Stimulated activated CD8-positive, alpha-beta memory T cell treated with anti-CD3 and anti-CD28 coated beads, Interleukin-15, amount 100 ng/mL, for 4 hours (primary cell): ENCODE measurements at places on chromosomes 16 and 17.

- DNase-seq: no peak
These were observed 65.9 kb downstream of the KSR1 start for GRCh38 chr17:27522028-27522635.

- DNase-seq: no peak
These were observed 747 bp upstream of the LHX1 start for GRCh38 chr17:36936455-36937000.

- no peak for DNase-seq
These were observed 140.3 kb downstream of the ASIC2 start for GRCh38 chr17:33152783-33153182.

DNA sequence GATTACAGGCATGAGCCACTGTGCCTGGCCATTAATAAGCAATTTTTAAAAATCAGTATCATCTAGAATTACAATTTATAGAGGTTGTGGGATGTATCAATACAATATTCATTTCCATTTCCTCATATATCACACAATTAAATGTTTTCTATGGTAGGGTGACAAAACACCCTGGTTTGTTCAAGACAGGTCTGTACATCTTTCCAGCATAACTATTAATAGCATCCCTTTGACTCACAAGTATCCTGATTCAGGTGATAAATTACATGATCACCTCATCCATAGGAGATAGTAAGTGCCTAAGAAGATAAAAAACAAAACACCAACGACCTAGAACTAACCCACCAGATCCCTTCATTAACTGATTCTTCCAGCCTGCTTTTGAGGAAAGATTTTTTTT, 13.1 kb downstream of the COIL start:
- no peak for DNase-seq
